ENCODE measurements at places on chromosomes 7 and 10.

DNA sequence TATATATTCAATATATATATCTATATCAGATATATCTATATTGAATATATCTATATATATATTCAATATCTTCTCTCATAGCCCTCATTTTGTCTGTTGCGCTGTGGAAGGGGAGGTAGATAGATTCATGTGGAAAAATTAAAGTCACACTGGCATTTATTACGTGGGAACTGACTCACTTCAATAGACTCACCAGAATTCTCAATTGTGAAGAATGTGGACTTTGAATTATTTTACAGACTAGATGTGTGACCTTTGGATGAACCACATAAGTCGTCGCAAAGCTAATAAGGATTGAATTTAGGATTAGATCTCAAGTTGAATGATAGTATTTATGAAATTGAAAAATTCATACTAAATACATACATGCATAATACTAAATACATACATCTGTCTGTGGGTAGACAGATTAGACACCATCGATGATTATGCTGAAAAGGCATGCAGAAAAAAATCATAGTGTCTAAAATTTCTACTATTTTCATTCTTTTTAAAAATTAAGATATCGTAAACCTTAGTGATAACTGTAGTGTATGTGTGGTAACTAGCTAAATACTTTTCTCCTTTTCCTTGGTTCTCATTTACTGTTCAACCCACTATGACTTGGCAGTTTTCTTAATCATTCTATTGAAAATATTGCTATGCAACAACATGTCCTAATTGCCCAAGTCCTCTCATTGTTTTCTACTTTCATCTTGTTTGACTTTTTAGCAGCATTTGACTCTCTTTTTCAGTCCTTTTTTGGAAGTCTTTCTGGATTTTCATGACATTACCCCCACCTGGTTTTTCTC lies 61.8 kb upstream of the A1CF start:
- DNase-seq = no peak

- DNase-seq = no peak
Measured at GRCh38 chr10:33416209-33416608, 81.7 kb upstream of the NRP1 start.

- no peak for DNase-seq
Measured at GRCh38 chr10:7551950-7552716, 114.6 kb downstream of the ITIH5 start.

DNA sequence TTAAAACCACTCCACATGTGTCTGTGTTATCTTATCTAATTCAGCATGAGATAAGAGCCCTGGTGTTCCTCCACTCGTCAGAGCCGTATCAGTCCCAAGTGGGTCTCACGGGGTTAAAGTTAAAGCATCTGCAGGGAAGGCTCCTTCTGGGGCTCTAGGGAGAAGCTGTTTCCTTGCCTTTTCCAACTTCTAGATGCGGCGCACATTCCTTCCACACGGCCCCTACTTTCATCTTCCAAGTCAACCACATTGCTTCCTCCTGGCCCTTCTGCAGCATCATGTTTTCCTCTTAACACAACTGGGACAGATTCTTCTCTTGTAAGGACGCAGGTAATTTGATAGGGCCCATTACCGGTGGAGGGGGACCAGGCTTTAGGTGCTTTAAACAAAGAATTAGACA lies 620.1 kb upstream of the DPP6 start:
- DNase-seq = no peak

- peak; percentile 27 for DNase-seq
Measured at GRCh38 chr10:97333601-97334369, 744 bp downstream of the FRAT2 start.

DNA sequence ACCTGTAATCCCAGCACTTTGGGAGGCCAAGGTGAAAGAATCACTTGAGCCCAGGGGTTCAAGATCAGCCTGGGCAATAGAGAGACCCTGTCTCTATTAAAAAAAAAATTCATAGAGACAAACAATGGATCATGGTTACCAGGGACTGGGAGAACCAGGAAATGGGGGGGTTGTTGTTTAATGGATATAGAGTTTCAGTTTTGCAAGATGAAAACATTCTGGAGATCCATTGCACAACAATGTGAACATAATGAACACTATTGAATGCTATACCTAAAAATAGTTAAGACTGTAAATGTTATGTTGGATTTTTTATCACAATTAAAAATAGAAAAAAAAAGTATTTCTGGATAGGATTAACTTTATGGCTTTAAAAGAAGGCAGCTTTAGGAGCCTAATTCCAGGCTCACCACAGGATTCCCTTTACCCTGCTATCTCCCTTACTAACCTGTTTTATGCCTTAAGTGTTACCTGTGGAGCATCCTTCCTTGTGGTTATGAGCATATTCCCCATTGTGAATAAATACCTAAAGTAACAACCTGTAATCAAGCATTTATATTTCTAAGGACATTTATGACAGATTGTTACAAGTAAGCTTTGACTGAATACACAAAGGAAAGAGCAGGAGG lies 45.1 kb upstream of the SGCE start:
- DNase-seq = no peak

DNA sequence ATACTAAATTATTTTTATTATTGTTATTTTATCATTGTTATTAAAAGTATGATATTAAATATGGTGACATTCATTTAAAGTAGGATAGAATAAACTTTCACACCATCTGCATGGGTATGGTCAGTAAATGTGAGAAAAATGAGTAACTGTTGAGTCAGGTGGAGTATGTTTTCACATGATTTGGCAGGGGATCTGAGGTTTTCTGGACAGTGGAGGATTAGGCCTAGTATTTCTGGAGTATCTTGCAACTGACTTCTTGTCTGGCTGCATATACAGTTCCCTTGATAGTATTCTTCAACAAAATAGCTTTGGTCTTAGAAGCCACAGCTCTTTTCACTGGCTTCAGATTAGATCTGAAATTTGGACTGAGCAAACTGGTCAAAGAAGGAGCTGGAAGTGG lies 54.5 kb downstream of the GBF1 start:
- no peak for DNase-seq

DNA sequence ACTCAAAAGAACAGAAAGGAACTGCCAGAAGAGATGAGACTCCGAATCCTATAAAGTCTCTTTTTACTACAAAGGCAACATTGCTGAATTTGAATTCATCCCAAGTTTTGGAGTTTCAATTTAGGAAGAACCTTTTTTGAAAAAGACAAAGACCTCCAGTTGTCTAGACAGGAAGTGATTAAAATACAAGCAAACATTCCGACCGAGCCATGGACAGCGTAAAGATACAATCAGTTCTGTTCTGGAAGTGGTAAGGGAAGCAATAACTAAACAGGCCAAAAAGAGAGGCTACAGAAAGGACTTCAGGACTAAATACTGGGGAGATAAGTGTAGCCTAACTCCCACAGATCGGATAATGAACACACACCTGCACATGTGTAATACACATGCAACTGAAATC lies 101.0 kb downstream of the SMURF1 start:
- no peak for DNase-seq

GRCh38 chr10:62457598-62457997 lies 83.4 kb downstream of the ZNF365 start:
- no peak for DNase-seq

GRCh38 chr10:86043236-86043635 lies 323.4 kb downstream of the GRID1 start:
- no peak for DNase-seq

DNA sequence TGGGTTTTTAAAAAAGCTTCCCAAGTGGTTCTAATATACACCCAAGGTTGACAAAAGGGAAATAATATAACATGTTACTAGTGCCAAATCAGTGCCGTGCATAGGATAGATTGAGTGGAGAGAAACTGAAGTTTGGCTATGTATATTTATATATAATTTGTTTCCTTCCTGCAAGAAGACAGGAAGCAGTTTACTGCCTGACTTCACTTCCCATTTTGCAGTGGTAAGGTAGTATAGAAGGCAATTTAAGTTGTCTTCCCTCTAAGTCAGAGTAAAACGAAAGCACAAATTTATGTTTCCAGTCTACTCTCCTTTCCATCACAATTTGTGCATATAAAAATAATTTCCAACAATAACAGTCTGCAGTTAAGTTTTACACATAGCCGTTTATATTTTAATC lies 3.4 kb upstream of the HYCC1 start:
- DNase-seq = no peak

- DNase-seq = peak; percentile 28
Measured at GRCh38 chr7:137944168-137944567, 57.7 kb downstream of the CREB3L2 start.

Data from ovary (tissue), 10 donors.